ENCODE measurements at places on chromosomes 11 and 22.

DNA sequence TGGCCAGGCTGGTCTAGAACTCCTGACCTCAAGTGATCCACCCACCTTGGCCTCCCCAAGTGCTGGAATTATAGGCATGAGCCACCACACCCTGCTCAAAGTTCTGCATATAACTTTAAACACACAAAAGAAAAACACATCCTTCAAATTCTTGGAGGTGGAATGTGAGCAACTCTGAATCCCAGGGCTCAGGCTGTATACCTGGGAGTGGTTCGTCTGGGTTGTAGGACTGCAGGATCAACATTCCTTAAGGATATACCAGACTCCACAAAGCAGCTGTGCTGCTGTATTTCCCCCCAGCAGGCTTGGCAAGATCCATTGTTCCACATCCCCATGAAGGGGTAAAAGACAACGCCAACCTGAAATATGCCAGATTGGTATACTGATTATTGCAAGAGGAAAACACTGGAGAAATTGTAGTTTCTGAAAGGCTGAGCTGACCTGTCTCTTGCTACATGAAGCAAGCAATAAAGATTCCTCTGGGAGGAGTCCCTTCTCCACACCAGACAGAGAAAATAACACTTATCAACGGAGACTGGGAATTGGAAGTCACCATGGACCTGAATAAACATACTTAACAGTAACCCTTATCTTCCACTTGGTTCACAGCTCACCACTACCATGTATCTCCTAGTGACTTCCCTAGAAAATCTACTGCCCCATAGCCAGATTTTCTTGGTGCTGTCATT lies 12.2 kb upstream of the RPS3 start:
- no peak for DNase-seq

DNA sequence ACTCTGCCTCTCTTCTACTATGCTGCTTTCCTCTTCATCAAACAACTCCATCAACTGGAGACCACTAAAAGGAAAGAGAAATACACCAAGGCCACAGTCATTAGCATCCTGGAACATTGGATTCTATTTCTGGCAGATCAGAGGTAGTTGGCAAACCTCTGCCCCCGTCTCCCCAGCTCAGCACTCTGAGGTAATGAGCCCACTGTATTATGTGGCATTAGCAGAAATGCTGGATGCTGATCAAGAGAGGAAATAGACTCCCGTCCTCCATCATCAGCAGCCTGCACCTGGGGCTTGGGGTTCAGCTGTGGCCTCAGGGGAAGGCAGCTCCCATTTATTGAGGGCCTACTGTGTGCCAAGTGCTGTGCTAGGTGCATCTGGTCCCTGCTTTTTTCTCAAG lies 9.0 kb upstream of the RASD2 start:
- no peak for DNase-seq

GRCh38 chr11:36248436-36248835 lies 40.8 kb downstream of the COMMD9 start:
- DNase-seq, result no peak

DNA sequence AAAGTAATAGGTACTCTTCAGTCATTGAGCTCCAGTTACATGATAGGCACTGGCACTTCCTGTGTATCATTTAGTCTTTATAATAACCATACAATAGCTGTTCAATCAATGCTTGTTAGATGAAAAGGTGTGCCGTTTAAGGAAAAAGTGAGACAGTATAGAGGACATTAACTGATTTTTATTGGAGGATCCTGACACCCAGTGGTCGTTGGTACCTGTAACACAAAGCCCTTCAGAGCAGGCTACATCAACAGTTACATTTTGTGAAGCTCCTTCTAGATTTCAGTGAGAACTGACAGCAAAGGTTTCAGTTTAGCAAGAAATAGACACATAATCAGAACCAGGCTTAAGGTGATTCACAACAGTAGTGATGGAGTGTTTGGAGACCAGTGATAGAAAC lies 44.2 kb downstream of the CCDC81 start:
- DNase-seq, result no peak

- no peak for DNase-seq
Measured at GRCh38 chr11:32643526-32643925, 59.9 kb downstream of the EIF3M start.

GRCh38 chr11:66851239-66851596 lies 5.6 kb upstream of the LRFN4 start:
- no peak for DNase-seq

- DNase-seq, result no peak
Measured at GRCh38 chr11:37230865-37231264, 632.8 kb upstream of the RAG2 start.

DNA sequence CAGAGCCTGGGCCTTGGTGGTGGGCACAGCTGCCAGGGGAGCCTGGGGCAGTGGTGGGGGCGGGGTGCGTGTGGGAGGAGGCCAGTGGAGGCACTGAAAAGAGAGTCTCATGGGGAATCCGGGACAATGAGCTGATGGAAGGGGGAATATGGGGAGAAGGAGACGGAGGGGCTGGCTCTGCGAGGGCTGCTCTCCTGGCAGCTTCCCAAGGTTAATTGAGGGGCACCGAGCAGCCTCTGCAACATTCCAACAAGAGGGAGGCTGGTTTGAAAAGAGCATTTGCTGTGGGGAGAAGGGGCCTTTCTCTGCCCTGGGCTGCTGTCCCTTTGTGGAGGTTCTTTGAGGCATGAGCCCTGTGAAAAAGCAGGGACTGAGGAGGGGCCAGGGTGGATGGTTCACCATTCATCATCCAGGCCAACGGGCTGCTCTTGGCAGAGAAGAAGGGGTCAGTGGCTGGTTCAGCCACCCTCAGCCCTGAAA lies 9.4 kb upstream of the IGSF9B start:
- no peak for DNase-seq

DNA sequence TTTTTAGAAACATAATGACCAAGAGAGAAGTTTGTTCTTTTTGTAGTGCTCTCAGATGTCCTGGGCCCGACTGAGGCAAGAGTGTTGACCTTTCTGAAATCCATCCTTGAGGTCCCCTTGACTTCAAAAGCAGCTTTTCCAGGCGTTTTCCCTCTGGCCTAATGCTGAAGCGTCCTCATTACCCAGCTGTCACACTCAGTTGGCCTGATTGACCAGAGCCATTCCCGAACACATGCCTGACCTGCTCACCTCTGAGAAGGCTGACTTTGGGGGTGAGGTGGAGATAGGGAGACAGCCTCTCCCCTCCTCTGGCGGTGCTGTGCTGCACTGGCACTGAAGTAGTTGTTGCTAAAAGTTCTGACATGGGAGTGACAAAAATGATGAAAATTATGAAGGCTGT lies 66.9 kb downstream of the ALX4 start:
- no peak for DNase-seq

DNA sequence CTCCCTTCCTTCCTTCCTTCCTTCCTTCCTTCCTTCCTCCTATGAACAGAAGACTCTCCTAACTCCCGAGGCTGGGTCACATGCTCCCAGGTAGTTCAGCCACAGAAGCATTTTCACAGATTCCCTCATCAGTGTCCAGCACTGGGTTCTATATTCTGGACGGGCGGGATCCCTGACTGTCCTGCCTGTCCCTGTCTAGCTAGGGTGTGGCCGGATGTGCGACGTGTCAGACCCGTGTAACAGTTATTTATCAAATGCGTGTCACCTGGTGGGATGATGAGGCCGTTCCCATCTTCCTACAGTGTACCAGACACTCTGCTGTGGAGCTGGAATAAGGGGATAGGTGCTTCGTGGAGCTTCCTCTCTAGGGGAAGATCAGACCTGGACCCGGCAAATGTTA lies 901.0 kb downstream of the BRD1 start:
- no peak for DNase-seq

GRCh38 chr11:62433904-62434276 lies 15.1 kb downstream of the SCGB1A1 start:
- DNase-seq, result no peak

- DNase-seq, result no peak
Measured at GRCh38 chr11:120147950-120148270, 10.0 kb upstream of the TRIM29 start.

DNA sequence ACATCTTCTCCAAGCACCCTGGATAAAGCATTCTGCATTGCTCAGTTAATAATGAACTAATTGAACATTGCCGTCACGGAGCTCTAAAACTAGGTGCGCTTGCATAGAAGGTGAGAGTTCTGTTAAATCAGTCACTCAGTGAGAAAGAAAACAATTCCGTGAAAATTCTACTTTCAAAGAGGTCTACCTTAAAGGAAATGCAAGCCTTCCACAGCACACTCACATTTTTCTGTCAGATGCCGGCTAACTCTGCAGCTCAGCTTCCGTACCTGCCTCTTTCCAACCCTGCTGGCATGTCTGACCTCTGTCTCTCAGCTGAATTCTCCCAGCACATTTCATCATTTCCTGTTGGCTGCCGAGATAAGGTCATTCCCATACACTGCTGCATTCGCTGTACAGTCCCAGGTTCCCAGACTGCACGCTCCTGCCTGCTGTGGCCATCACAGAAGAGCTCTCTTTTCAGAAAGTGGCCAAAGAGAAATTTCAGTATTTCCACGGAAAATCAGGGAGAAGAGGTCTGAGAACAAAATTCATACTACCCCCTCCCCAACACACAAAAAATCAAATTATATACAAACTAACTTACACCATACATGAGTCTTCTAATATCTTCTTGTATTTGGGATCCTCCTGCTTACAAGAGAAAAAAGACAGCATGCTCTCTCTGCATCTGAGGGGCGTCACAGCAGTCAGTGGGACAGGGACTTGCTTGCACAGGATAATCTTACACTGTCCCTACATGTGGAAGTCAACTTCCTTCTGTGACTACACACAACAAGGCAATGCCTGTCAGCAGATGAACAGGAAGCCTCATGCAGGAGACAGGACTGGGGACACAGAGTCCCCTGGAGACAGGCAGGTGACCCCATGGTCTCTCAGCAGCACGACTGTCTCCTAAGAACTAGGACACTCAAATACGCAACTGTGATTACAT lies 55.1 kb downstream of the PACSIN2 start:
- no peak for DNase-seq

DNA sequence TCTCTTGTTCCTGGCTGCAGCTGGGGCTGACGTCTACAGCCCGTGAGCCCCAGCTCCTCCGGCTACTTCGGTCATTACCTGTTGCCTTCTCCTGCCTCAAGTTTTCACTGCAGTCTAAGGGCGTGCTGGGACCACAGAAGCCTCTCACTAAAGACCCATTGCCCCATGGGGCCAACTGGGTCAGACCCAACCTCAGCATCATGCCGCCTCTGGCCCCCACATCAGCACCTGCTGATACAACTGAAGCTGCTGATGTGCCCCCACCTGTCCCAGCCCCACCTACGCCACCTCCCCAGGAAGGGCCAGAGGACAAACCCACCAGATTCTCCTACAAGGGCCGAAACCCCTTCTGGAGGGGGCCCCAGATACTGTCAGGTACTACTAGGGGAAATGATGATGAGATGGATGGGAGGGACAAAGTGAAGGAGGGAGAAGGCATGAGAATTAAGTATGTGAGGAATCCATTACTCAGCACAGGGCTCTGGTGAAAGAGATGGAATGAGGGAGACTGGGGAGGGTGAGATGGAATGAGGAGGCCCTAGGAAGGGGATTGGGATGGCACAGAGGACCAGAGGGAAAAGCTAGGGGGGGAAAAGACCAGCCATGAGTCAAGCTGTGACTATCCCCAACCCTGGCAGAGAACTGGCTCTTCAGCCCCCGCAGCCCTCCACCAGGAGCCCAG lies 5.1 kb downstream of the C11orf42 start:
- DNase-seq, result no peak

- no peak for DNase-seq
Measured at GRCh38 chr11:60118338-60118737, 29.9 kb downstream of the MS4A2 start.

DNA sequence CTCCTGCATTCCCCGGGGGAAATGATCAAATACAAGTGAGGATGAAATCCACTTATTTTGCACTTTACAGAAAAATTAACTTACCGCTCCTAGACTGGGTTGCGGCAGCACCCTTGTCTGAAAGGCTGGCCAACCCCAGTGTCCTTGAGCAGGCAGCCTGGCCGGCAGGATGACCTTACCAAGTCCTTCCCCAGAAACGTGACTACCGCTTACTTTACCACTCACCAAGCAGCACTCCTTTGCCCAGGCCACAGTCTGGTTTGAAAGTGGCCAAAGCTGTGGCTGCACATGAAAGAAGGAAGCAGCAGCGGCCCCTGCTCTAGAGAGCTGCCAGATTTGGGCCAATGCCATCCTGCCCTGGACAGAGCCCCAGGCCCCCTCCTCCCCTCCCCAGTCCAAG lies 20.3 kb downstream of the MYH9 start:
- no peak for DNase-seq

GRCh38 chr22:35292786-35293185 lies 6.9 kb upstream of the TOM1 start:
- no peak for DNase-seq

DNA sequence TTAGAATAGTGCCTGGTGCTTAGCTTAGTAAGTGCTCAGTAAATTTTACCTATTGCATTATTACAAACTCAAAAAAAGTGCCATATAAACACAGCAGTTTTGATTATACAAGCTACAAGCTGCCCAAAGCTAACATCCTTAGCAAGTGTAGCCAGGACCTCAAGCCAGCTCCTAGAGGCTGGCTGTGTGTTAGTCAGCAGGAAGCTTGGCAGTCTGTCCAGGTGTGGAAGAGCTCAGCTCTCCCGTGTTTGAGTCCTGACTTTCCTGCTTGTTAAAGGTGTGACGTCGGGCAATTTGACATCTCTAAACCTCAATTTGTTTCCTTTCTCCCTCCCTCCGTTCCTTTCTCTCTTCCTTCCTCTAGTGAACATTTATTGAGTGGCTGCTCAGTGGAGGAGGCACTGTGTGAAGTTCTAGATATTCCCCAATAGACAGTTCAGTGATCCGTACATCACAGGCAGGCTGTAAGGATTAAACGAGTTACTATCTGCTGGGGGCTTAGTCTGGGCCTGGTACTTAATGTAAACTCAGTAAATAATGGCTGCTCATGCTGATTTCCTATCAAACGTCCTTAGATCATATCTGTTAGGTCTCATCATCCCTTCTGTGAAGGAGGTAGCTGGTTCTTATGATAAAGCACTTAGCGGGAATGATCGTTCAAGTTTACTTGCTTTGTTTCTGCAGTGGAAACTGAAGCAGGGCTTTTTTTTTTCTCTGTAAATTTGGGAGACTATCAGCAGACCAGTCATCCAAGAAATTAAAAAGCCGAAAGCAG lies 68.7 kb downstream of the PRR5L start:
- DNase-seq, result no peak

- DNase-seq, result no peak
Measured at GRCh38 chr11:68282141-68282860, 10.5 kb upstream of the C11orf24 start.
